ENCODE measurements at places on chromosomes 16 and 17.
A peak's percentile ranks its signal among the peaks of the same experiment; 100 is the strongest.

GRCh38 chr17:7549401-7550055, 670 bp downstream of the TNFSF12 start:
- no peak for DNase-seq

DNA sequence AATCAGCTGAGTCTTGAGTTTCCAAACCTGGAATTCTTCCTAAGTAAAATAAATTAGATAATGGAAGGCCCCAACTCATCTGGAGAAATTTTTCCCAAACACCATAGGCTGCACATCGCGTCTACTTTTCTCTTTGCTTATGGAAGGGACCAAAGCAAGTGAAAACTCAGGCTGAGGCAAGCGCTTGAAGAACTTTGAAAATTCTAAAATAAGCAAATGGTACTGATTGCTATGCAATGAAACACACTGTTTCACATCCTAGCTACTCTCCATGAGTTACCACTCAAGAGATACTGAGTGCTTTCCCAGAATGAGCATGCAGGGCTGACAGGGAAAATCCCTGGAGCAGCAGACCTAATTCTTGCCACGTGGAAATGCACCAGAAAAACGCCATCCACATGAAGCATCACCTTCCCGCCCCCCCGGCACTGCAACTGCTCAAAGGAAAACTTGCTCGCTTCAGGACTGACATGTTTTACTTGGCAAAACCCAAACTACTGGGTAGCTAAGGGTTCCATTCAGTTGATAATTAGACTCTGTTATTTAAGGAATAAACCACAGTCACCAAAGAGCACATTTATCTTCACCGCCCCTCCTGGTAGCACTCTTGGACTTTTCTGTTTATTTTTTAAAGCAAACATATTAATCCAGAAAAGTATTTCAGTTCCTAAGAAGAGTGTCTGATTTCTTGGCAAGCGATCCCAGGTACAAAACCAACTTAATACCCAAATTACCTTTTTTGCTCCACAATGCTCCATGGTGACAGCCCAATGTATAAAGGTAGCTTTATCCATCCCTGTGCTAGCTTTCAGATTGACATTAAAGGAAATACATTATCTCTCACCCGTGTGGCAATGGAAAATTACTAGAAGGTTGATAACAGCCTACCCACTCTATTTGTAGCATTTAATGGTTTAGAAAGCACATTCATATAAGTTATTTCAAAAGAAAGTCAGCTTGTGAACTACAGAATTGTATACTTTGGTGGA, 62.5 kb downstream of the WDR59 start:
- DNase-seq = no peak

DNA sequence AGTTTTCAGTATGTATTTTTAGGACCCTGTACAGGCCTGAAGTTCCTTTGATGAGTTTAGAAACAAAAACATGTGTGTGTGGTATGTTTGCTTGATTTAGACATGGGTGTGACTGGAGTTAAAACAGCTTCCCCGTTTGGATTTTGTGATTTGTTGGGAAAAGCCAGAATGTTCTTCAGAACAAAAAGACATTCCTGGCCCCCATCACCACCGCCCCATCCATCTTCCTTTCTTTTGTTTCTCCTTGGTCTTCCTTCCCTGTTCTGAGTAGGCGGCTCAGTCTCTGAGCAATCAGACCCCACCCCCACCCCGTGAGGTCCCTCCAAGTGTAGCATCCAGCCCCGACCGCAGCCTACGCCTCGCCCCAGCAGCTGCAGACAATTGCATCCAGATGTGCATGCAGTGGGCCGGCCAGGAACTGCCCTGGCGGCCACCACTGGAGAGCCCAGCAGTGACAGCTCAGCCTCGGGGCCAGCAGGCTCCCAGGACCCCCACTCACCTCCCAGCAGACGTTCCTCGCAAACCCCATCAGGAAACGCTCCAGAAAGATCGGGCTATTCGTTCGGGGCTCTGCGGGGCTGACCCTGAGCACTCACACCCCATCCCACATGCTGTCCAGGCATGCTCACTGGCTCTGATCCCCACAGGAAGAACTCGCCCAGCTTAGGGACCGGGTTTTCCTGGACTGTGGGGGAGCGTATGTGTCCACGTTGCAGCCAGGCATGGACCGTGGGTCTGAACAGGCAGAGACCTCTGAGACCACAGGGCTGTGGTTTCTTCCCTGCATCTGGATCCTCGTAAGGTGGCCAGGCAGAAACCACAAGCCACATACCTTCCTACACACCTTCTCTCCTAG, 99.8 kb upstream of the CDH5 start:
- DNase-seq = peak; percentile 29

- no peak for DNase-seq
These were observed 42.9 kb upstream of the KSR1 start for GRCh38 chr17:27413315-27413714.

- DNase-seq = no peak
These were observed 664.6 kb upstream of the CA10 start for GRCh38 chr17:52823155-52823554.
